ENCODE measurements at places on chromosomes 12 and 14.

DNA sequence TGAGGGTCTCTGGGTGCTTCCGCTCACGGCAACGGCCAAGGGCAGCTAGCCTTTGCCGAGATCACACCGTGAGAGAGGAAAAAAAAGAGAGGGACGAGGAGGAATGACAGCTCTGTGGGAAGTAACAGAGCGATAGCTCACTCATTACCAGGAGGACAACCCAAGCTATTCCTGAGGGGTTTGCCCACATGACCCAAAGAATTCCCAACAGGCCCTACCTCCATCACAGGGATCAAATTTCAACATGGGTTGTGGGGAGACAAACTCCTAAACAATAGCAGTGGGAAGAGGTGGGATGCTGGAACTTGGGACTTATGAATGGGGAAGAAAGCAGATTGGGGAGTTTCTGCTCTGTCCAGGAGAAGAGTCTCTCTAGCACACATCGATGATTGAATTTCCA is 180.6 kb downstream of the LRRK2 start:
- DNase-seq: no peak

- DNase-seq: no peak
Measured at GRCh38 chr12:104615048-104615561, 158.4 kb downstream of the CHST11 start.

DNA sequence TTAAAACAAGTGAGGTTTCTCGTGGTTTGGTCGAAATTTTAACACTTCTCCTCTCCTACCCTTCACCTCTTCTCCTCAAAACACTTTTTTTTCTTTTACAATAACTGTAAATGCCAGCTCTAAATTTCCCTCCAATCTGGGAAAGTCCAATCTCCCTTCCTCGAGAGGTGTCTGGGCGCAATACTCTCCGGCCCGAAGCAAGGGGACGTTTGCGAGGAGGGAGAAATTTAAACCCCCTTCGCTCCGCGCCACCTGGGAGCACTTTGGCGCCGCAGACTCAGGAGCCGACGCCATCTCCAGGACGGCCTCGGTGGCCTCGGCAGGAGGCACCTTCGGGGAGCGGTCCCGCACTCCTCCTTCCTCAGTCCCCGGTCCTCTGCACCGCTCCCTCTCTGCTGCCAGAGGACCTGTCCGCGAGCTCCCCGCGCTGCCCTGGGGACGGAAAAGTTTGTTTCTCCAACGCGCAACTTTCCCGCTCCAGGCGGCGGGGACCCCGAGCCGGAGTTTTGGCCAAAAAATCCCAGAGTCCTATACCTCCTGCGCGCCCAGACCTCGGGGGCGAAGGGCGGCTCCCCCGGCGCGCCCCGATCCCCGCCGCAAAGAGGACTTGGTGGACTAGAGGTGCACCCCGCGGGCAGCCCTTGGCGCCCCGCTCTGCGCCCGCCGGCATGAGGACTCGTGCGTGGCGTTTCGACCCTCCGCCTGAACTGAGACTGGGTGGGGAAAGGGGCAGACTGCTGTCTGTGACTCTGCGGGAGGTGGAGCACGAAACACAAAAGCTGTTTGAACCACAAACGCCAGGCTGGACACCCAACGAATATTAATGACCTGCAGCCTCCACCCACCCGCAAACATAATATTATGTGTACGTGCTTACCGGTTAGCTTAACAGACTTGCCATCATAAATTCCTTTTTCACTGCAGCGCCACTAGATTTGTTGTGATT is 95.2 kb upstream of the HMGA2 start:
- no peak for DNase-seq

GRCh38 chr12:79689061-79689476 is 1.7 kb downstream of the PAWR start:
- DNase-seq: no peak

GRCh38 chr14:69904246-69904645 is 25.0 kb downstream of the SMOC1 start:
- no peak for DNase-seq

DNA sequence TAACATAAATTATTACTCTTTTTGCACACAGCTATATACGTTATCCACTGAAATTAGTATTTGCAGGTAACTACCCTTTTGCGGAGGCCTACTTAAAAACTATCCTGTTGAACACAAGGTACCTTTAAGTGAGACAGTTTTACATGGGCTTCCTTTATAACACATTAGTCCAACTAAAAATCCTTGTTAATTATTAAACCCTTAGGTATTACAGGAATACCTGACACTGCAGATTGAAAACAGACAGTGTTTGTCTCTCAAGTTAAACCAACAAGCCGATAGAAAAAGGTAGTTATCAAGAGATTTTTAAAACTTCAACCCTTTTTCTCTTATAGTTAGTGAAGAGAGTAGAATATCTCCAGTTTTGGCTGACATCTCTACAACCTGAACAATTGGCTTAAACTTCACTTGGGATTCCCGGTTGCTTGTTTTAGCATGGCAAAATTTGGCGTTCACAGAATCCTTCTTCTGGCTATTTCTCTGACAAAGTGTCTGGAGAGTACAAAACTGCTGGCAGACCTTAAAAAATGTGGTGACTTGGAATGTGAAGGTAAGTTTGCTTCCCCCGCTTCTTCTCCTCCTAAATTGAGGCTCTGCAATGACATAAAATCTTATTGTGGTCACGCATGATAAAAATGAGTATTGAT is at the start of gene MIA2:
TSS of gene MIA2 (plus strand) at position 236 of the 647 bp plus-strand sequence. CDS start at position 436, 200 bp downstream.
- DNase-seq: no peak

DNA sequence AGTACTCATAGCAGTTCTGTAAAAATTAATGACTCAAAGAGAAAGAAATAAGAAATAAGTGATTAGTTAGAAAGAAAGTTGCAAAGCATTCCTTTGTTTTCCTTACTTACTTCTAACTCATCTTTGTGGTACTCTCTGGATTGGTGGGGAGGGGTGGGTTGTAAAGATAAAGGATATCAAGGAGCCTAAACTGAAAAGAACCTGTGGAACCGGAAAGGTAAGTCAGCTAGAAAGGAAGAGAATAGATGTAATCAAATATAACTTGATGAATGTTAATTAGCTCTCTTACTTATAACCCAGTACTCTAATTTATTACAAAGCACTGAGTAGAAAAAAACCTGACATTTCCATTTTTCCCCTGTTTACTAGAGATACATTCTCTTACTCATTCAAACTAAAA is 37.5 kb upstream of the KRR1 start:
- no peak for DNase-seq

DNA sequence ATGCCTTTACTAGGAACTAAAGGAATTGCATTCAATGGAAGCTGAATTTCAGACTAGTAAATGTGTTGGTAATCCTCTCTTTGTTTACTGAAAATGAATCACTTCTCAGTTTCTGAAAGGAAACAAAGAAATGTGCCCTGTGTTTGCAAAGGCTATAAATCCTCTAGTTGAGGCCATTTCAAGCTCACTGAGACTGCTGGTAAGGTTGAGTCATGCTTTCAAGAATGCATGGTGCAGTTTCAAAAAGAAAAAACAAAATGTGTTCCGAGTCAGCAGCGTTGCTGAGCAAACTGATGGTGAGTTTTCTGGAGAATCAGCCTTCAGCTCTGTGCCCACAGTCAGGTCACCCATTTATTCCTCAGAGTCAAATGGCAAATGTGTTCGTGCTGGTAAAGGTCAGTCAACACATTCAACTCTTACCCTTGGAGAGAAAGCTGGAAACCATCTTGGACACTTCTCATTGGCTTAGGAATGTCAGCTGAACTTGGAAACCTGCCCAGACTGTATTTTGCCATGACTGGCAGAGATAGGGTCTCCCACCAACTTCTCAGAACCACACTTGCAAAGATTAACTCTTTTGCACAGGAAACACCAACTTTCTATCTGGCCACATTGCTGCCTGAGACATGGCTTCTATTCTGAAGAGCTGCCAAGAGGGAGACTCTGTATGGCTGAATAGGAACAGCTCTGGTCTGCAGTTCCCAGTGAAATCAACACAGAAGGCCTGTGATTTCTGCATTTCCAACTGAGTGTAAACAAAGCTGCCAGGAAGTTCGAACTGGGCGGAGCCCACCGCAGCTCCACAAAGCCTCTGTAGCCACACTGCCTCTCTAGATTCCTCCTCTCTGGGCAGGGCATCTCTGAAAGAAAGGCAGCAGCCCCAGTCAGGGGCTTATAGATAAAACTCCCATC is 484.4 kb downstream of the ATP23 start:
- DNase-seq: no peak

GRCh38 chr14:35573911-35574310 is 39.9 kb downstream of the INSM2 start:
- no peak for DNase-seq

DNA sequence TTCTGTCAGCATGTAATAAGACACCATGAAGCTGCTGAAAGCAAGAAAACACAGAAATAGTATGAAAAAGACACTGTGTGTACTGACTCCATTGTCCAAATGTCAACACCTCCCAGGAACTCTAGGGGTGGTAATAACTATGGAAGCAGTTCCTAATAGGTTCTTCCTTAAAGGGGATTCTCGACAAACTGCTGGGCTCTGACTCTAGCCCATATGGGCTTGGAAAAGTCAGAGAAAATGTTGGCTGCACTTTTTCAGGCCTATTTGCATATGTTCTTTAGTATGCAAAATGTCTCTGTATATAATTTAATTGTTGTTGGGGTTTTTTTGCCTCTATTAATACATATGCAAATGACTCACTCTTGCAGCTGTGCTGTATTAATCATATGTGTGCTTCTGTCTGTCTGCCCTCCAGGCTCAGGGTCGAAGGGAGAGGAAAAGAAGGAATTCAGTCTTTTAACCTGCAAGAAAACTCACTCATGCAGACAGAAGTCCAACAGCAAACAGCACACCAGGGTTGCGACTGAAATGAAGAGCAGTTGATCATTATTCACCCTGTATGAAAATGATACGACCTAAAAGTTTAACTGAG is 317.6 kb downstream of the SOX5 start:
- DNase-seq: no peak

- DNase-seq: no peak
Measured at GRCh38 chr12:95694136-95694535, 96.4 kb downstream of the NTN4 start.

DNA sequence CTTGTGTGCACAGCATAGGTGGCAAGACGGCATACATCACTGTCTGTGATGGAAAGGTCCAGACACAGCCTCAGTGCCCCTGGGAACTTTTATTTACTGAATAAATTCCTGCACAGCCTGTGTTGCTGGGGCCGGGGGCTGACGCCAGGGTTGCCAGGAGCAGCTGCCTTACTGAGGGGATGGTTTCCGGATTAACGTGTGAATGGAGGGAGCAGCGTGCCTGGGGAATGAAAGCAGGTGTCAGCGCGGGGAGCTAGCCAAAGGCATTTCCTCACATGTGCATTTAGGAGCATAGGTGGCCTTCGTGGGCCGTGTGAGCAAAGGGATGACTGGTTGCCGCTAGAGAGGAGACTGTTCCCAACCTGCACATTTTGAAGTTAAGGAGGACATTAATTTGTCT is 41.6 kb downstream of the SFSWAP start:
- no peak for DNase-seq

All from NCI-H2107 (cell line).